Activated CD4-positive, alpha-beta T cell treated with anti-CD3 and anti-CD28 coated beads, Interleukin-2, amount 50 U/mL, for 4 hours (primary cell): ENCODE measurements at places on chromosomes 2 and 18.

GRCh38 chr2:68512326-68512725, 44.9 kb downstream of the APLF start:
- no peak for DNase-seq

DNA sequence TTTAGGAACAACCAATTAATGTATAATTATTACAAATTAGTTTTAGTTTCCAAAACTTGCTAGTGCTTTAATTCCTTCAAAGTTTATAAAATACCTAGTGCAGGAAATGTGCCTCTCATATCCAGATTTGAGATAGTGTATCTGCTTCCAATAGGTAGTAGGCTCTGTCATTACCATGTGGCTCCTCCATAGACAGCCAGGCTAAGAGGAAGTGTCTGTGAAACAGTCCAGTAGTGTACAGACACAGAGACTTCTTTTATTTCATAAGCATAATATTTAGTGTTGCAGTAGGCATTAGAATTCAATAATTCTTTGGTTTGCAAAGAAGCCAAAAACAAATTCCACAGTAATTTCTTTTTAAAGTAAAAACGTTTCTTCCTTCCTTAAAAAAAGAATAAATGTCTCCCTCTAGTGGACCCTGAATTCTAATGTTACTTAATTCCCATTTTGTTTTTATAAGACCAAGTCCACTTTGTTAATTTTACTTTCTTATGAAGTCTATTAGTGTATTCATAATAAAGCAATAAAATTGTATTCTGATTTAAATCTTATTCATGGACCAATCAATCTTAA, 101.2 kb downstream of the NEB start:
- DNase-seq: no peak

GRCh38 chr18:22844628-22845027, 88.5 kb upstream of the RBBP8 start:
- DNase-seq: no peak

- no peak for DNase-seq
These were observed 236.4 kb downstream of the PLCL1 start for GRCh38 chr2:198040835-198041234.

GRCh38 chr2:106882673-106883072, 3.3 kb downstream of the ST6GAL2 start:
- DNase-seq: no peak

DNA sequence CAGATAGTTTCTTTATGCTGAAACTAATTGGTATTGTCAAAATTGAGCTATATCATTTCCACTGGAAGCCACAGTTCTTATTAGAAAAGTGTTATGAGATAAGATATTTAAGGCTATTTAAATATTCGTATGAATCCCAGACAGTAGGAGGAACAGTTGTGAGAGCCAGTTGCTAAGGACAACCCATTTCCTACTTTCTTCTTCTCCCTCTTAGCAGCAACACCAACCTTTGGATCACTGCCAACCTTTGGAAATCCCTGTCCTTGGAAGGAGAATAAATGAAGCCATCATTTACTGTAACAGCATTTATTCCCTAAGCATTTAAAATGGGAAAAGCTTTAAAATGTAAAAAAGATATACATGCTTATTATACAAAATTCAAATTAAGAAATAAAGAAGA, 85.8 kb downstream of the PLCL1 start:
- no peak for DNase-seq

DNA sequence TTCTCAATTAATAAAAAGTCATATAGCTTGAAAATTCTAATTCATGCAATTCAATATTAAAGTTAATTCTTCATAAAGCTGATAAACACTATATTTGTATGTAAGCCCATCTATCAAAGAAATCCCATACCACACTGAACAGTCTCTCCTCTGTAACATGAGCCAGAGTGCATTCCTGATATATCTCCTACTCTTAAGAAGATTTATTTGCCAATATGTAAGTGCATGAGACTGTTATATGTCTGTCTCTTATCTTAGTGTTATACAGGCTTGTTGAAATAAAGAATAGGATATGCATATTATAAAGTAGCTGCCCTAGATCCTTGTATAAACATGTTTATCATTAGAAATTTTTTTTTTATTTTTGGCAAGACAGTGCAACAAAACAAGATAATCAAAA, 40.4 kb upstream of the TTC32 start:
- DNase-seq: no peak

DNA sequence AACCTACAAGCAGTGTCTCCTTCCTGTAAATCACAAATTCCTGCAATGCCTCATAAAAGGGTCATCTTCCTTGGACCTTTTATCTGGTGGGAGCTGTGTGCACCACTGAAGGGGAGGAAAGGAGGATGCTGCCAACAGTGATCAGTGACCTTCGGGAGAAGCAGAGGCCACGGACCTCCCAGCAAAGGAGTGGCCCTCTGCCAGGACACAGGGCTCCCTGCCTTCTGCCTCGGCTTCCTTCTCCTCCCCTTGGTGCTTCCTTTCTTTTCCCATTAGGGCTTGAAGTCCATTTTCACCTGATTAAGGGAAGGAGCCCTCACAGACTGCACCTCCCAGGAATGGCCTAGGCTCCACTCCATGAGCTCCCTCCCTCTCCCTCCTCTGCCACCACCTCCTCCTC, 85.3 kb upstream of the ITGA6 start:
- no peak for DNase-seq
